ENCODE measurements at places on chromosomes 16 and 17. TPM values are rescaled to one million over a fixed set of nuclear protein-coding genes. Genes with fewer than 3 reads are reported as not detected.
A peak's percentile ranks its signal among the peaks of the same experiment; 100 is the strongest.

- H3K4me1 ChIP-seq: peaks cover 13% of the 10 kb centered on the region
- no peaks in the 10 kb centered on the region for H3K27me3 ChIP-seq
- H3K27ac ChIP-seq: peak overlapping the region; percentile 79
- H3K4me3 ChIP-seq: peak overlapping the region; percentile 88
- no peaks in the 10 kb centered on the region for H3K36me3 ChIP-seq
- DNase-seq: peak; percentile 72
Measured at GRCh38 chr17:63622574-63623390, 565 bp downstream of the MAP3K3 start.

GRCh38 chr17:75813081-75814020, 28.7 kb downstream of the UNK start:
- no peak overlapping the region for H3K4me3 ChIP-seq
- H3K27me3 ChIP-seq: no peaks in the 10 kb centered on the region
- no peak for DNase-seq
- H3K4me1 ChIP-seq: peaks cover 10% of the 10 kb centered on the region
- H3K36me3 ChIP-seq: peaks cover 51% of the 10 kb centered on the region
- no peak overlapping the region for H3K27ac ChIP-seq

DNA sequence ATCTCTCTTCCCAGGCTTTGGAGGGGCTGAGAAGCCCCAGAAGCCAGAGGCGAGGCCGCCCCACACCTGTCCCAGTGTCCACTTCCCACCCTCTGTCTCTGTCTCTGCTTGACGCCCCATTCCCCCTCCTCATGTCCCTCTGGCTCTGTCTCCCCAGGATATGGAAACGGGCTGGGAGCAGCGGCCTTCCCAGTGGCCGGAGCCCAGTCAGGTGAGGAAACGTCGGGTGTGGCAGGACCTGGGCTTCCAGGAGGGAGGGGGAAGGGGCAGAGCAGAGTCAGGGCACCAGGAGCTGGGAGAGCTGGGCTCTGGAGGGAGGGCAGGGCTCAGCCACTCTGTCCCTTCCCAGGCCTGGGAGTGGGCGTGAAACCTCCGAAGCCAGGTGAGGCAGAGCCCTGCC, 10.6 kb upstream of the PKMYT1 start:
- no peaks in the 10 kb centered on the region for H3K27me3 ChIP-seq
- H3K4me1 ChIP-seq: peaks cover 15% of the 10 kb centered on the region
- H3K27ac ChIP-seq: no peak overlapping the region

GRCh38 chr16:81796583-81797346, 17.7 kb downstream of the PLCG2 start:
- DNase-seq: no peak
- no peak overlapping the region for H3K4me3 ChIP-seq
- H3K27ac ChIP-seq: no peak overlapping the region
- H3K27me3 ChIP-seq: no peaks in the 10 kb centered on the region

DNA sequence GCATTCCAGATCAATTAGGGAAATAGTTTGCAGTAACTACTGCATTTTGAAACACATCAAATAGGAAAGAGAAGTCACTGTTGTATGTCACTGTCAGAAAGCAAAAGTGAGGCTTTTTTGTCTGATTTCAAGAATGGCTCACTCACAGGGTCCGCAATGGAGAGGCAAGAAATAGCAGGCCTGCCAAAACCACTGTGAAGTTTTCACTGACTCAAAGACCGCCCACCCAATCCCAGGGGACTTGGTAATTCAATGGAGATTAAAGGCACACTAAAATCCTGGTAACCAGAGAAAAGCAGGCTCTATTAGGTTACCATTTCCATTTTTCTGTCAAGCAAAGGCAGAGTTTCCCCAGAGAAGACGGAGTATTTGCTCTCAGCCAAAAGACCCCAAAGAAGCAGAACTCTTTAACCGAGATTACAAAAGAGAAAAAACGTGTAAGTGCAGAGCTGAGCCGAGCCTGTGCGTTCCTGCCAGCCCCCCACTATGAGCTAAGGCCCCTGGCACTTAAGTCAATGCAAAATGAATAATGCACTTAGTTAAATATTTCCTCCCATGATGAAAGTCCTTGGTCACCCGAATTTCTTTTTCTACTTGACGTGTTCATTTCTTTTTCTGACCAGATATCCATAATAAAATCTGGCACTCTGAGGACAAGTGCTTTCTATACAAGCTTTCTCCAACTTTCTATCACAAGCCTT, 57.0 kb downstream of the FOXL1 start:
- H3K4me3 ChIP-seq: no peak overlapping the region
- no peak overlapping the region for H3K27ac ChIP-seq
- no peaks in the 10 kb centered on the region for H3K4me1 ChIP-seq
- no peak for DNase-seq
- no peaks in the 10 kb centered on the region for H3K36me3 ChIP-seq
- H3K27me3 ChIP-seq: no peaks in the 10 kb centered on the region

Gene HSD11B2
- total RNA-seq: 0.36 TPM

- no peaks in the 10 kb centered on the region for H3K36me3 ChIP-seq
- H3K4me1 ChIP-seq: no peaks in the 10 kb centered on the region
- no peaks in the 10 kb centered on the region for H3K27me3 ChIP-seq
- H3K4me3 ChIP-seq: no peak overlapping the region
Measured at GRCh38 chr17:50611634-50612033, 23.0 kb upstream of the ABCC3 start.

DNA sequence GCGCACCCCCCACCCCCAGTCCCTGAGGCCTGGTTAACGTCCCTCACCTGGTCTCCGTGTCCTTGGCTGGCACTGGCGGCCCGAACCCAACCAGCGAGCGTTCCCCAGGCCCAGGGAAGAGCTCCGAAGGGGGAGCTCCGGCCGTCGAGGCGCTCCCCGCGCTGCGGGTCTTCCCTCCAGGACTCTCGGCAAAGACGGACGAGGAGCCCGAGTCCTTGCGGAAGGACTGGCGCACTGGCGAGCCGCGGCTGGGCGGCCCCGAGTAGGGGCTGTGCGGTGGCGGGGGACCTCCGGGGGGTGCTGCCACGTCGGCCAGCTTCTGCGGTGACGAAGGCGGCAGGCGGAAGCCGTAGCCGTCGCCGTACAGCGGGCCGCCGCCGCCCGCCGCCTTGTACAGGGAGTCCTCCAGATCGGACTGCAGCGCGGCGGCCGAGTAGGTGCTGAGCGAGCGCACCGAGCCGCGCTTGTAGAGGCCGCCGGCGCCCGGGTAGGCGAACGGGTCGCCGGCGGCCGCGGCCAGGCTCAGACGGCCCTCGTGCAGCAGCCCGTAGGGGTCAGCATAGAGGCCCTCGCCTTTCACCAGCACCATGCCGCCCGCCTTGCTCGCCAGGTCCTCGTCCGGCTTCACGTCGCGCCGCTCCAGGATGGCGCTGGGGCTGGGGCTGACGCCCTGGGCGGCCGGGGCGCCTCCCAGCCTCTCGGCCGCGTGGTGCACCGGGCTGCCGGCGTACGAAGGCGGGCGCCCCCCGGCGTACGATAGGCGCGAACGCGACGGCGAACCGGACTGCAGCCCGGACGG, 44.1 kb downstream of the SRCIN1 start:
- peaks cover 82% of the 10 kb centered on the region for H3K27me3 ChIP-seq
- H3K4me3 ChIP-seq: no peak overlapping the region
- H3K4me1 ChIP-seq: peaks cover 31% of the 10 kb centered on the region
- DNase-seq: peak; percentile 48

Gene TNK1
- total RNA-seq: 1.3 TPM

GRCh38 chr17:63579633-63580032, 21.1 kb upstream of the TACO1 start:
- DNase-seq: no peak
- peaks cover 22% of the 10 kb centered on the region for H3K36me3 ChIP-seq
- H3K27ac ChIP-seq: no peak overlapping the region
- no peaks in the 10 kb centered on the region for H3K27me3 ChIP-seq

Gene C17orf107
- 7.4 TPM for total RNA-seq

Gene CHST4
- not detected for total RNA-seq

DNA sequence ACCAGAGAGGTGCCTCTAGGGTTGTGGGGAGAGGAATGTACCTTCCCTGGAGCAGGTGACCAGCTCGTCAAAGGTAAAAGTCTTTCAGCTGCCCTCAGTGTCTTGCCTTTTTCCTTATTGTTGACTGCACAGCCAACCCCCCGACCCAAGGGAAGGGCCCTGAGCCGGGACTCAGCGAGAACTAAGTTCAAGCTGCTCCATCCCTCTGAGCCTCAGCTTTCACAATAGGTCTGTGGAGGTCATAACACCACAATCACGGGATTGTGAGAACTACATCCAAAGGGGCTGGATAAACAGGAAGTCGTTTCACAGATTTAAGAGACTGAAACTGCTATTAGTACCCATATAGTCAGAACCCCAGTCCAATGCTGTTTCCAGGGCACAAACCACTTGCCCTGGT, 2.6 kb upstream of the KRT36 start:
- no peak overlapping the region for H3K27ac ChIP-seq
- DNase-seq: peak; percentile 58
- H3K36me3 ChIP-seq: no peaks in the 10 kb centered on the region
- no peak overlapping the region for H3K4me3 ChIP-seq
- H3K4me1 ChIP-seq: no peaks in the 10 kb centered on the region
- H3K27me3 ChIP-seq: peaks cover 7% of the 10 kb centered on the region

GRCh38 chr17:38564869-38565268, 40.9 kb downstream of the SRCIN1 start:
- no peak for DNase-seq
- peaks cover 17% of the 10 kb centered on the region for H3K4me1 ChIP-seq
- H3K36me3 ChIP-seq: no peaks in the 10 kb centered on the region
- H3K27ac ChIP-seq: no peak overlapping the region
- no peak overlapping the region for H3K4me3 ChIP-seq
- peaks cover 86% of the 10 kb centered on the region for H3K27me3 ChIP-seq

Gene GPR179
- 0.07 TPM for total RNA-seq

Gene IRX5
- total RNA-seq: 93.0 TPM

All from cardiac muscle cell (in vitro differentiated cells and primary cell).